ENCODE measurements at places on chromosomes 2 and 18.

DNA sequence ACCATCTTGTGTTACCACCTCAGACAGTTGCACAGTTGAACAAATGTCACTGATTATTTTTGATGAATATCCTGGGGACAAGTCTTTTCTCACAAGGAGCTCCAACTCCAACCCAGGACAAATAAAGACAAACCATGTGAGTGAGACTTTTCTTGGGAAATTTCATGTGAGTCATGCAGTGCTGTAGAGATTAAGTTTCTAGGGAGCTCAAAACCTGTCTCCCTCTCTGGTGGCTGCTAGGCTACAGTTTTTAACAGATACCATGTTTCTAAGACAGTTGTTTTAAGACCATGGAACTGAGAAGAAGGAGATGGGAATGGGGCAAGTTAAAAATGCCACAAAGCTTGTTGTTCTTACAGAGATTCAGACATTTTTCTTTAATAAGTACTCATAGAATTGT lies 255.5 kb downstream of the RIT2 start:
- DNase-seq: no peak

- no peak for DNase-seq
These were observed 26.2 kb upstream of the KCNG2 start for GRCh38 chr18:79771446-79772107.

DNA sequence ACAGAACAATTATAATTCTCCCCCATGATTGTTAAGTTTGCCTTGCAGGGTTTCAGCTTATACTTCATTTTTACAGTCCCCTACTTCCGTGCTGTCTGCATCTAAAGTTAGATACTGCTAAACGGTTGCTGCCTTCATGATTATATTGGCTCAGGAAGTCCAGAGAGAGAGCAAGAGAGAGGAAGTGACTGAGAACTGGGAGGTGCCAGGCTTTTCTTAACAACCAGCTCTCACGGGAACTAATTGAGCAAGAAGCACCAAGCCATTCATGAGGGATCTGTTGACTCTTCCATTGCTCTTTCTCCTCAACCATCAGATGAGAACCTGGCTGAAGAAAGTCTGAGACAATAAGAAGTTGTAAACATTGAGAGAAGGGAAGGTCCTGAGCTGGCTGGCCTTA lies 125.5 kb upstream of the SIX2 start:
- DNase-seq: no peak

DNA sequence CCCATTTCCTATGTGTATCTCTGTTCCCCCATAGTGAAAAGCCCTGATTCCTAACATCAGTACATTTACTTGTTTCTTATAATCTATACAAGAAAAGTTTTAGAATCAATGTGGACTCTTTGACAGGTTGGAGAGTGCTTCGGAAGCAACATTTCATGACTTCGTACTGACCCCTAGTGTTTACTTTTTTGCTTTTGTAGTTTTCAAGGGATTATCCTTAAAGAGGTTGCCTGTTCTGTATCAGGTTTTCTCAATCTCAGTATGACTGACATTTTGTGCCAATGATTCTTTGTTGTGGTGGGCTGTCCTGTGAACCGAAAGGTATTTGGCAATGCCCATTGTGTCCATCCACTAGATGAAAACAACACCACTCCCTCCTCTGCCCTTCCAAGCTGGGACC lies 43.3 kb upstream of the SERPINB2 start:
- peak; percentile 16 for DNase-seq

GRCh38 chr2:179619947-179620467 lies 241.4 kb downstream of the ZNF385B start:
- DNase-seq: no peak

DNA sequence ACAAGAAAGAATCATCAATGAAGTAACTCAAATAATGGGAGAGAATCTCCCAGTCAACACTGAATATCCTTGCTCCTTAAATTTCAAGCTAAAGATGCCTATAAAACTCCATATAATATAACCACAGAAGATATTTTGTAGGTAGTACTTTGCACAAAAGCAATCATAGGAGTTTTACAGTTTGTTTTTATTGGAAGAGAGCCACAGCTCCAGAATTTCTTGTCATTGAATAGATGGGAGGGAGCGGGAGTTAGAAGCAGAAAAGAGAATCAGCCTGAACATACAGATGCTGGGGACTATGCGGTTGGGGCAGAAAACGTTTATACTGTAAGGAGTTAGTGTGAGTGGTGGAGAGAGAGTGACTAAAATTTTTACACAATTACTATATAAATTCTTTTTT lies 18.3 kb upstream of the SMAD4 start:
- DNase-seq: no peak

DNA sequence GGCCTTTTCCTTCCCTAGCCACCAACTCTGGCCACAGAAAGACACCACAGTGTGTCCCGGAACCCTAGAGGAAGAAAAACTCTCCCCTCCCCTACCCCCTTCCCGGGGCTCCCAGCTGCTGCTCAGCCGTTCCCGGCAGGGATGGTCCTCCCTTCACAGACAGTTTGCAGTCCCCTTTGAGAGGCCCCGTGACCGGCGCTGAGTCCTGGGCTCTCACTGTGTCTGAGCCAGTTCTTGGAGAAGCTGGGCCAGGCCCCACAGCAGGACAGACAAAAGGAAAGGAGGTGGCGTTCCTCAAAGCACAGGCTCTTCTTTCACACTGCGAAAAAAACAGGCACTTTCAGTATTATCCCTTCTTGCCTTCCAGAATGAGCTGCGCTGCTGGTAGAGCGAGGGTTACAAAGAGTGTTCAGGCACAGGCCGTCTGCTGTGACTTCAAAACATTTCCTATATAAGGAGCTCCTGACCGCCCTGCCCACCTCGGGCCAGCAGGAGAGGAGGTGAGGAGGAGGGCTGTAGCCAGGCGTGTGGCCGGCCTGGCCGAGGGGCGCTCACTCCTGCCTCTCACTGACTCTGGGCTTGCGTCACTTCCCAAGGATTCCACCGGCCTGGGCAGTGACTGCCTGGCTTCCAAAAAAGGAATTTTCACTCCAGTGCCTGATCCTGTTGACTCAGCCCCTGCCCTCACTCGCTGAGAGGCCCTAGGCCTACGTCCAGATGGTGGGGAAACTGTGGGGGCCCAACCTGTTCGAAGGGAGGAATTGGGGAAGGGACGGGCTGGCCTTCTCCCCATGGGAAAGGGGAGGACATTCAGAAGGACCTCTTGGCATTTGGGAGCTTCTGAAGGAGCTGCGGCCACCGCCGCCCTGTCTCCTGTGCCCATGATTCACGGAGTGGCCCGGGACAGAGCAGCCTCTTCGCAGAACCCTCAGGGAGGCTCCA lies 24.9 kb downstream of the CIDEA start:
- no peak for DNase-seq

GRCh38 chr2:181440919-181441318 lies 16.3 kb upstream of the ITGA4 start:
- no peak for DNase-seq

GRCh38 chr18:5986257-5986931 lies 91.1 kb upstream of the TMEM200C start:
- no peak for DNase-seq

DNA sequence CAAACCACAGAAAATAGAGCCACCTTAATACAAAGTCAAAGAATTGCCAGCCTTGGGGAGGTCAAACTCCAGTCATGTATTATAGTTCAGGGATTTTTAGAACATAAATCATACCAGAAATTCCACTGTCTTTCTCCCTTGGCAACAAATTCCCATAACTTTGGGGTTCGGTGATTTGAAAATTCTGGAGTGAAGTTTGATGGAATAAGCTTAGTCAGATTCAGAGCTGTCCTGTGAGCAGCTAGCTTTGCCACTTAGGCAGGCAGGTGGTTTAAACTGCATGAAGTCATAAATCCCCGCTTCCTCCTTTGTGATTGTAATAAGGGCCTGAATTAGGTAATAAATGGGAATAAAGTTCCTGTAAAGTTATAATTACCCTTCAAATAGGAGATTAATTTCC lies 457.0 kb upstream of the HNMT start:
- DNase-seq: no peak

- DNase-seq: peak; percentile 96
These were observed at the start of gene BIRC6 for GRCh38 chr2:32356681-32357317. Gene BIRC6 (plus strand): TSS chr2:32357023. CDS start chr2:32357162, 139 bp downstream.

DNA sequence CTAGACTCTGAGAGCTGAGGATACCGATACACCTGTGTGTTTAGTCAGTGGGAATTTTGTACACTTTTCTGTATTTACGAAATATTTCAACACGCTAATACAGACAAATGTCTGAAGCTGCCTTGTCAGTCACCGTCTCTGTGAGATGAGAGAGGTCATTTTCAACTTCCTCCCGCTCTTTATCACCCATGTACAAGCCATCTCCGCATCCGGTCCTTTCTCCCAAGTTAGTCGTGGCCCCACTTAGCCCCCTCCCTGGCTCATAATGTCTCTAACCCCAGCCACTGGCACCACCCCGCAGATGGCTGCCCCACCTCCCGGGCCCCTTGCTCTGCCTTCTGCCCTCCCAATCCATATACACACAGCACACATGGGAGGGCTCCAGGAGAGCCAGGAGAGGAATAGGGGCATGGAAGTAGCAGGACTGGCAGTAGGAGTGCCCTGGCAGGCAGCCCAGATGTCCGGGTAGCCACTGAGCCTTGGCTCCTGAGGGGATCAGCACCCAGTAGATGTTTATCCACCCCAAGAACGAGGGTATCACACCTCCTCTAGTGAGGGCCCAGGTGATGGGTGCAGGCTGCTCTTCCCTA lies 2.0 kb upstream of the RUFY4 start:
- no peak for DNase-seq

- no peak for DNase-seq
These were observed 104.5 kb downstream of the DHRS9 start for GRCh38 chr2:169173876-169174275.

DNA sequence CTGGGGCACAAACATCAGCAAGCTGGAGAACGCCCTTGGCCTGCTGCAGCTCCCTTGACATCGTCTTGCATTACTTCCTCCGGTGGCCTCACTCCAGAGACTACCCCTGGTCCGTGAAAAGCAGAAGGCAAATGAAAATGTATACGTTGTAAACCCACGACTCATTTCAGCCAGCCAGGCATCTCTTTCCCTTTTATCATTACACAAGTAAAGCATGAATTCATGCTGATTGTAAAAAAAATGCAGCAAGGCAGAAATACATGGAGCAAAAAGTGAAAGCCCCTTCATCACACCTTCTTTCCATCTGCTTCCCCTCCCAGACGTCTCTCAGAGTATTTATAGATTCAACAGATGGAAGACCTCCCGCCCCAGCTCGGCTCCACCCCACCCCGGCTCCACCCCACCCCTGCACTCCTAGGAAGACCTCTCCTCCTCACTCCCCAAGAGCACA lies 41.6 kb upstream of the RALBP1 start:
- no peak for DNase-seq

GRCh38 chr18:78069784-78070664 lies 820.4 kb downstream of the GALR1 start:
- no peak for DNase-seq

DNA sequence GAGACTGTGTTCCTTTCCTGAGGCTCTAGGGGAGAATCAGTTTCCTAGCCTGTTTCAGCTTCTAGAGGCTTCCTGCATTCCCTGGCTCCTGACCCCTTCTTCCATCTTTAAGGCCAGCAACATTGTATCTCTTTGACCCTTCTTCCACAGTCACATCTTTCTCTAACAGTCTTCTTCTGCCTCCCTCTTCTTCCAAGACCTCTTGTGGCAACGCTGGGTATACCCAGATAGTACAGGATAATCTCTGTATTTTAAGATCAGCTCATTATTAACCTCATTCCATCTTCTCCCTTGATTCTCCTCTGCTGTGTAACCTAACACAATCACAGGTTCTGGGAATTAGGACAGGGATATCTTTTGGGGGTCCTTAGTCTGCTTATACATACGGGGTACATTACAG lies 8.9 kb upstream of the MYL12A start:
- no peak for DNase-seq

DNA sequence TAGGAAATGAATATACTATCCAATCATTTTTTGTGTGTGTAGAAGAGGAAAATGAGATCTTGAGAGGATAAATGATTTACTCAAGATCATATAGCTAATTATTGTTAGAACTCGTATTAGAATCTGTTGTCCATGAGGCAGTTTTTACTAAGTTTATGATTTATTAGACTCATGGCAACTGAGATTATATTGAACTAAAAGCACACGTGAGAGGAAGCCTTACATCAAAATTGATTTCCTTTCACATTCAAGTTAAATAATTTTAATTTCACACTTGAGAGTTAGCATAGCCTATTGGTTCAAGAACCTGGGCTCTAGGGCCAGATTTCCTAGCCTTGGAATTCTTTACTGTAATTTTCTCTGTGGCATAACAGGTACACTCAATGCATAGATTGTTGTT lies 552.3 kb downstream of the ERBB4 start:
- DNase-seq: no peak

- DNase-seq: no peak
These were observed 20.4 kb downstream of the MBP start for GRCh38 chr18:77111951-77112746.

DNA sequence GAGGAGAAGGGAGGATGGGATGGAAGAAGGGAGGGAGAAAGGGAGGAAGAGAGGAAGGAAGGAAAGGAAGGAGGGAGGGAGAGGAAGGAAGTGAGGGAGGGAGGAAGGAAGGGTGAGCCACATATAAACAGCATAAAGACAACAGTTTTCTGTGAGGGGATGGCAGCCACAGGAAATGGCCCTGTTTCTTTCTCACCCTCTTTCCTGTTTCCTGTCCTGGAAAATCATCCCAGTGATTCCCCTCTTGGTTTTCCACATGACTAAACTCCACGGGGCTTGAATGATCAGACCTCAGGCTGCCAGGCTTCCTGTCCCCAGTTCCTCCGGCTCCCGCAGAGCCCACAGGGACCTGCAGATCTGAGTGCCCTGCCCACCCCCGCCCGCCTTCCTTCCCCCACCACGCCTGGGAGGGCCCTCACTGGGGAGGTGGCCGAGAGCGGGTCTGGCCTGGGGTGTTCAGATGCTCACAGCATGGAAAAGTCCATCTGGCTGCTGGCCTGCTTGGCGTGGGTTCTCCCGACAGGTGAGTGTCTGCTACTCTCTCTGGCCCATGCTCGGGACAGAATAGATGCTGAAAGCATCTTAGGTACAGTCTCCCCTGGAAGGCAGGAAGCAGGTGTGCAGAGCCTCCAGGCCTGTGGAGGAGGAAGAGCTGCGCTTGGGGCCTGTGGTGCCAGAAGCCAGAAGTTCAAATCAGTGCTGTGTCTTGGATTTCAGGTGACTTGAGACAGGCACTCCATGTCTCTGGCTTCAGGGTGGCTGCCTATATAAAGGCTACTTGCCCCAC lies at the start of gene SIGLEC15:
SIGLEC15 (plus strand) TSS at position 418 of the 787 bp plus-strand sequence; CDS start at position 472, 54 bp downstream.
- DNase-seq: no peak

DNA sequence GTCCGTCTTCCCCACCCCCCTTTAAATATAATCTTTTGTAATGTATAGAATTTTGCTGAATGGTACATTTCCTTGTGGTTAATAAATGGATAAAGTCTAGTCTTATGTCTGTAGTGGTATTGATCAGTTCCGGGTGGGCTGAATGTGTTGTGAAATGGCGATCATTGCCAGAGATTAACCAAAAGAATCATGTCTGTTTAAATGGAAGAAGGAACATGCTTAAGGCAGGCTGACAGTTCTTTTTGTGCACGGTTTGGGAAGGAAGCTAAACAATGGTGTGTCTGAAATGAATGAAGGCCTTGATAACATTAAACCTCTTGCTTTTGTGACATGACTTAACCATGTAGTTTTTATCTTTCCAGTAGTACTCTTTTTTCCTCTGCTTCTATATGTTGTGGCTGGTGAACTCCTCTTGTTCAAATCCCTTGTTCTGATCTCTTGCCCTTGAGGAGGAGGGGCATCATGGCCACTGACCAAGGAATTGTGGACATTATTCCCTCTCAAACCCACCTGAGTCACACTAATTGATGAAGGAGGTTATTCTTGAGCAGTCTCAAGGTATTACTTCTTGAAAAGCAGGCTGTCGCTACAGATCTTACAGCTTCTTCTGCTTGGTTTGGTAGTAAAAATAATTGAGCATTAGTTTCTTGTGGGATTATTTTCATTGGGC lies 1.7 kb downstream of the ACVR2A start:
- DNase-seq: no peak

Data from erythroblast (primary cell).